ENCODE measurements at places on chromosomes 3 and 15.

GRCh38 chr3:45988804-45989203, 6.8 kb downstream of the FYCO1 start:
- peak; percentile 79 for DNase-seq

DNA sequence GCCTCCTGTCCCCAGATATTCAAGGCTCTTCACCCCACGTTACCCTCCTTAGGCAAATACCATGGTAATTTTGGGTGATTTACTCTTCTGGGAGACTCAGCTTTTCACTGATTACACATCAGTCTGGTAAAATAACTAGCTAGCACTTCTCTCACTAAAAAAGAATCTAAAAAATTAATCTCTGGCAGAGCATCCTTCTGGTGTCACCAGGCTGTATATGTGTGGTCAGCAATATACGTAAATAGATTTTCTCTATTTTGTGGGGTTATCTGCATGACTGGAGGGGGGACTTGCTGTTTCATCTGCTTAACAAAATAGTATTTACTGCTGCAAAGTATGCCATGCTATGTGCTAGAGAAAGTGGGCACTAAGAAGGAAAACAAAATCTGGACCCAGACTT, 45.1 kb downstream of the LRRC28 start:
- DNase-seq = no peak

DNA sequence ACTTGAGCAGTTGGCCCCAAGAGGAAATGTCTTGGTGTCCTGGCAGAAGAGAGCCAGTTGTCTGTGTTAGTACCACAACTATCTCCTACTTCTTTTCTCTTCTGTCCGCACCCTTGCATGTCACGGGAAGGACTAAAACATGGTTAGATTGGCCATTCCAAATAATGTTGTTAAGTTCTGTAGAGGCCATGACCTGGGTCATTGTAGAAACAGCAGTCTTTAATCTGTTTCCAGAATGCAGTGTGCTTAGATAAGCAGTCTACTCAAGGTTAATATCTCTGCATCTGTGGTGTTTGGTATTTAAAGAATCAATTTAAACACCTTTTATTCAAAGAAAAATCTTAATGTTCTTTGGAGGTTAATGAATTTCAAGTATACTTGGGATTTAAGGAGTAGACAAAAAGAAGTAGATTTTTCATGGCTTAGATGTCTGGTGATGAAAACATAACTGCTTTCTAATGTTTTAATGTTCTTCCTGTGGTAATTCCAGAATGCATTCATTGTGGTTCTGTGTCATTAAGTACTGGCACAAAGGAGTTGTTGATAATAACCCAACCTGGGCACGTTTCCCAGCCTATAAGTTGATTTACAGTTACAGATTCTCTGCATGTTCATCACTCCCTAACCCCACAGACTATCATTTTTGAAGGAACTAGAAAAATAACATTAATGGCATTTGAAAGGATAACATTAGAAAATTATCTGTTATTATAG, 58.9 kb downstream of the TMEM108 start:
- DNase-seq = no peak

- DNase-seq = peak; percentile 45
Observed at GRCh38 chr15:85097725-85098124, 116.1 kb downstream of the PDE8A start.

- DNase-seq = no peak
Observed at GRCh38 chr3:109136523-109136922, at the start of gene C3orf85. Gene C3orf85 (plus strand): TSS chr3:109136719. CDS start chr3:109136848, 129 bp downstream.

GRCh38 chr3:21331321-21331720, 419.7 kb downstream of the ZNF385D start:
- DNase-seq = peak; percentile 28

DNA sequence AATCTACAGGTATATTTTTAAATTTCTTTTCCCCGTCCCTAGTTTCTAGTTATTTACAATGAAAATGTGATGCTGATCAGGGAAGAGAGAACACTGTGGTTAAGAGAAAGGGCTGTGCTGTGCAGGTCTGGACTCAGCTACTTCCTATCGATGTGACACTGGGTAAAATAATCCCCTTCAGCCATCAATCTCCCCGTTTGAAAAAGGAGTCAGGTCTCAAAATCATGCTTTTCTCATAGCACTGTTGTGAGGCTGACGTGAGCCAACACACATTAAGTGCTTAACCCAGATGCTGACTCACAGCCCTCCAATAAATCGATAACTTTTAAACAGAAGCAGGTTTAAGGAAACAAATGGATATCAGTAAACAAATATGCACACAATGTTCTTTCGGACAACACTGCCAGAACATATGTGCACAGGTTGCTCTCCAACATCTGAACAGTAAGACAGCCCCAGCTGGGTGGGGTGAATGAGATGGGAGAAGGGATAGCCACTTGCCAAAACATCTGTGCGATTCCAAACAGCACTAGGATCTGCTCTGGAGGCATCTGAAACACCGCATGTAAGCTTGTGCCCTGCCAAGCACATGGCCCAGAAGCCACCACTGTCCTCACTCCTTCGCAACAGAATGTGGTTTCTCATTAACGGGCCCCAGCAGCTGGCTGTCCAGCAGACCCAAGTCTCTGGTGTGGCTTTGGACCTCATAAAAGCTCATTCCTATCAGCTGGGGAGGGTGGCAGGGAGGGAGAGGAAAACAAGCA, 143.2 kb upstream of the PRICKLE2 start:
- no peak for DNase-seq

DNA sequence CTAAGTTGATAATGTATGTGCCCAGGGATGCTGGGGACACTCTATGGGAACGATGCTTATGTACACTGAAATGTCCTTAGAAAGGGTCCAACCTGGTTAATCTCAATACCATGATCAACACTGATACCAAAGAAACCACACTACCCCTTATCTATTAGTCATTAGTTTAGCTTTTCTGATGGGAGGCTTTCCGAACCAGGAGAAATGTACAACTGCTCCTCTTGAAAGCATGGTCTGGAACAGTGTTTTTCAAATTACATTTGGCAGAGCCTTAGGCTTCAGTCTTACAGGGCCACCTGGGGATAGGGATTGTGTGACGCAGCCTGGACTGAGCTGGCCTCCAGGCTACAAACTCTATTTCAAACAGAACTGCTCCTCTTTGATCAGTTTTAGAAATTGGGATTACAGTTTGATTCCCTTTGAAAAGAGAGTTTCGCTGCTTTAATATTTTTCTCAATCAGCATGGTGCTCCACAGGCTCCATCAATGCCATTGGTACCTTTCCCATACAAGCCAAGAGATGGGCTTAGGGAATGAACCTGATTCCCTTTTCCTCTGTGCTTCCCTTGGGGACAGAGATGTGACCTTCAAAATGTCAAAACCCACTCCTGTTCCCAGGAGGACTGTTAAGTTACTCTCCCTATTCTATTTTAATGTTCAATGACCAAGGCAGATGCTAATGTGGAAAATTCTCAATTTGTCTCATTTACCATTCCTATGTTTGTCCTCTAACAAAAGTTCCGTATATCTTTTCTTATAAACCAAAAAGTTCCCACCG, 296.0 kb upstream of the ADAMTS9 start:
- no peak for DNase-seq

- DNase-seq = peak; percentile 89
Observed at GRCh38 chr3:170358042-170359010, 811 bp downstream of the SKIL start.

DNA sequence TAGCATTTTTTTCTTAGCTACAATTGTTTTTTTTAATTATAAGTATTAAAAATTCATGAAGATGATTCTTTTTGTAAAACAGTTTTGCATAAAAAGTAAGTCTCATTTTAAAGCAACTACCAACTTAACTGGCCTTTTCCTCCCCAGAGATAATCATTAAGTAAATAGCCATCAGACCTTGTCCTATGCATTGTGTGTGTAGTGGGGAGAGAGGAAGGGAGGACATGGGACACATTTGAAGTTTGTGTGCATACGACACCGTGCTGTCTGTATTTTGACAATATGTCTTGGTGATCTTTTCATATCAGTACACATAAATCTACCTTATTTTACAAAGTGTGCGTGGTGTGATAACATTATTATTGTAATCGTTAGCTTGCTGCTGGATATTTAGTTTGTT, 8.1 kb downstream of the SNRPN start:
- no peak for DNase-seq

GRCh38 chr3:127796045-127796830, 26.1 kb downstream of the MGLL start:
- no peak for DNase-seq

- DNase-seq = no peak
Observed at GRCh38 chr15:71170163-71170562, 54.9 kb downstream of the THSD4 start.

DNA sequence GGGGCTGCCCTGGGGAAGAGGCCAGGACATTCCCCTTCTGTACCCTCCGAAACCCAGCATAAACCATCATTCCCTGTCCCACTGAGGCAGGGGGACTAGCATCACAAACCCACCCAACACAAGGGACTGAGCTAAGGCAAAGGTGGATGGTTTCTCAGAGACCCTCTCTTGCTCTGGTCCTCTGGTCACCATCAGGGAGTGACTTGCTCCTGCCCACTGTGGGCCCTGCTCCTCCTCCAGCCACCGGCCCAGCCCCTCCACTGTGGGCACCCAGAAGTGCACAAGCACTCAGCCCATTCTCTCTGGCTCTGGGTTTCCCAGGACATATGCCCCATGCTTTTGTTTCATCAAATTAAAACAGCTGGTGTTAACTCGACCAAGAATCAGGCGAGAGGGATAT, 44.9 kb downstream of the PTH1R start:
- DNase-seq = no peak

- DNase-seq = no peak
Observed at GRCh38 chr3:66465034-66465433, 35.8 kb downstream of the LRIG1 start.

DNA sequence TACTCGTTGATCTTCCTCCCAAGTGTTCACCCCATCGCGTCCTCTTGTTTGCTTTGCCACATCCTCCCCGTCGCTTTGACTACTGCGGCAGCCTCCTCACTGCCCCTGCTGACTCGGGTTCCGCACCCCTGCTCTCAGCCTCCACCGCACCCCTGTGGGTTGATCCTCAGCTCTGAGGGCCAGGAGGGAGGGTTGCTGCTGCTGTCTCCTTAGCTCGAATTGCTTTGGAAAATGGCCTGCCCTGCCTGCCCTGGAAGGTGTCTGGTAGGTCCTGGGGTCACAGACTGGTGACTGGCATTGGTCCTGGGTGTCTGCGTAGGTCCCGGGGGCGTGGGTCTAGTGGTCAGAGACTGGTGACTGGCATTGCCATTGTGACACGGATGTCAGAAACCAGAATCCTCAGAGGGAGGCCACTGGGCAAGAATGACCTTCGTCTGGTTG, 9.4 kb downstream of the MUC4 start:
- DNase-seq = no peak

DNA sequence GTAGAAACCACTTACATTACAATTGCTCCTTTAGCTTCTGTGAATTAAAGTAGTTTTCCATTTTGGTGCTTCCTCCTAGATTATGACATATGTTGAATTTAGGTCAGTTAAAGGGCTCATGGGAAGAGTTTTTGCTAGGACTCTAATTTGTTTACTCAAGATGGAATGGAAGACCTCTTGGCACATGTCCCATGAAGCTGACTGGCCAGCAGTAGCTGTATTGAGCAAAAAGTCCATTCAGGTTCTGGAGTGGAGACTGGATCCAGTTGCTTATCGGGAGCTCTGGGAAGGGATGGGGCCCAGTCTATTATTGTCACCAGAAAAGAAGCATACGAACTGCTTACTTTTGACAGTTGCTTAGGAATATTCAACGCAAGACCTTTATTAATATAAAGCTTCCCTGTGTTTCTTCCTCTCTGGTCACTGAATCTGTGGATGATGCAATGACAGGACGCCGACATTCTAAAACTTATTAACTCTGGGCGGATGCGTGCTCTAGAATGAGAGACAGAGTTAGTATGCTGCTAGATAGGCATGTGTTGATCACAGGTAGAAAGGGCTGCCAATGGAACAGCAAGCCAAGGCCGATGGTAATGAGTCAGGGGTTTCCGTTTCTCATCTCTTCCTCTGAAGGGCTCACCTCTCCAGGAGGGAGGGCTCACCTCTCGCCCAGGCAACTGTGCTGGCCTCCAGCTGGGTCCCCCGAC, 155.8 kb downstream of the NR1D2 start:
- peak; percentile 40 for DNase-seq

- DNase-seq = no peak
Observed at GRCh38 chr3:190721330-190721729, 141.2 kb downstream of the GMNC start.

DNA sequence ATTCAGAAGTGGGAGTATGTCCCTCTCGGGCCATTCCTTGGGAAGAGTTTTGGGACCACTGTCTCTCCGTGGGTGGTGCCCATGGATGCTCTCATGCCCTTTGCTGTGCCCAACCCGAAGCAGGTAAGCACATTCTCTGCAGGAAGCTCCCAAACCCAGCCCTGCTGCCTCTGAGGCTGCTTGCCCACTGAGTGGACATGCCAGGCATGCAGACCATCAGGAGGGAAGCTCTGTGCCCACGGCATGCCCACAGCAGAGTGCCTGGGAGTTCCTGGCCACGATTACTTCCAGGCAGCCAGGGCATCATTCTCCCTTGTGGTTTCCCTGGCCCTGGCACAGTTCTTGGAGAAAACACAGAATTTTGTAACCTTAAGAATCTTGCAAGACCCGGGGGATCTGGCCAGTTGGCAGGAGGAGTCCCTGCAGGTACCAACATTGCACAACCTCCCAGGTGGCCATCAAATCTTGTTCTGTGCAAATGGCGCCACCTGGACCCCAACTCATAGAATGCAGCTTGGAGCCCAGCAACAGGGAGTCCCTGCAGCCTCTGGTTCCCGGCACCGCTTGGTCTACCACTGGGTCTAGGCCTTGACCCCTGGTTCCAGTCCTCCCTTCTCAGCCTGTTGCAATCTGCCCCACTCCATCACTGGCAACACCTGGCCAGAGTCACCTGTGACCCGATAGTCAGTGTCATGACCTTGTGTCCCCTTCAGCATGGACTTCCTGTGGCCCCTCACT, 20.4 kb downstream of the FAH start:
- DNase-seq = peak; percentile 72

- DNase-seq = no peak
Observed at GRCh38 chr3:154111365-154111935, 9.7 kb upstream of the ARHGEF26 start.

GRCh38 chr15:35769656-35770055, 223.7 kb upstream of the DPH6 start:
- no peak for DNase-seq

- no peak for DNase-seq
Observed at GRCh38 chr15:100021653-100022052, 288.4 kb upstream of the LYSMD4 start.

GRCh38 chr3:131762981-131763564, 260.3 kb upstream of the MRPL3 start:
- DNase-seq = peak; percentile 3

- DNase-seq = no peak
Observed at GRCh38 chr3:120281261-120281660, 3.8 kb downstream of the GPR156 start.

GRCh38 chr3:63611382-63611781, 41.1 kb upstream of the SNTN start:
- peak; percentile 11 for DNase-seq

Measured in adipocyte (in vitro differentiated cells).